ENCODE measurements at places on chromosomes 3 and 15. TPM values are rescaled to one million over a fixed set of nuclear protein-coding genes. Genes with fewer than 3 reads are reported as not detected.

Gene IP6K2
- total RNA-seq: 69.0 TPM

Gene SI
- total RNA-seq: not detected

Gene AMIGO3
- 0.24 TPM for total RNA-seq

Gene DUOX1
- not detected for total RNA-seq

Gene FSIP1
- total RNA-seq: 0.16 TPM

Gene HCN4
- not detected for total RNA-seq

Gene POTEB
- not detected for total RNA-seq

Gene DNAJC13
- total RNA-seq: 21.5 TPM

Gene KNL1
- 7.9 TPM for total RNA-seq

Gene LRRC34
- 1.9 TPM for total RNA-seq

Gene ABHD17C
- 3.5 TPM for total RNA-seq

Gene CYP11A1
- not detected for total RNA-seq

Gene KNG1
- not detected for total RNA-seq
